ENCODE measurements at places on chromosomes 6 and 20. TPM values are rescaled to one million over a fixed set of nuclear protein-coding genes. Genes with fewer than 3 reads are reported as not detected.

Gene TFAP2C
- 4.0 TPM for total RNA-seq

- DNase-seq: no peak
Measured at GRCh38 chr6:125812394-125813292, 21.9 kb downstream of the NCOA7 start.

DNA sequence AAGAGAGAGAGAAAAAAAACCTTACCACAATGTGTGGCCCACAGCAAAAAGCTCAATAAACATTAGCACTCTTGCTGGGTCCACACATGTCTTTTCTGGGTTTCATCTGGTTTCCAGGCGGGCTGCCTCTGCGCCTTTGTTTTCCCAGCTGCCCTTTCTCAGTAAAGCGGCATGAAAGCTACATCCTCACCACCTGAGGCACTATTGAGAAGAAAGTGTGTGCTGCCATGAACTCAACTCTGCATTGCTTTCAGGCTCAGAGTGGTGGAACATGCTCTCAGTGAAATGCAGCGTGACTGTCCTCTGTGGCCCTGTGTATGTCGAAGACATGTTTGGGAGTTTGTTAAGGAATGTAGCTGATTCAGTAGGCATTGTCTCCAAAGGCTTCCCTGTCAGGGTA, 102.3 kb downstream of the LYRM2 start:
- no peak for DNase-seq

GRCh38 chr6:157139054-157139708, 184.1 kb downstream of the TMEM242 start:
- DNase-seq: no peak

Gene MEP1A
- total RNA-seq: not detected

Gene GTSF1L
- not detected for total RNA-seq

DNA sequence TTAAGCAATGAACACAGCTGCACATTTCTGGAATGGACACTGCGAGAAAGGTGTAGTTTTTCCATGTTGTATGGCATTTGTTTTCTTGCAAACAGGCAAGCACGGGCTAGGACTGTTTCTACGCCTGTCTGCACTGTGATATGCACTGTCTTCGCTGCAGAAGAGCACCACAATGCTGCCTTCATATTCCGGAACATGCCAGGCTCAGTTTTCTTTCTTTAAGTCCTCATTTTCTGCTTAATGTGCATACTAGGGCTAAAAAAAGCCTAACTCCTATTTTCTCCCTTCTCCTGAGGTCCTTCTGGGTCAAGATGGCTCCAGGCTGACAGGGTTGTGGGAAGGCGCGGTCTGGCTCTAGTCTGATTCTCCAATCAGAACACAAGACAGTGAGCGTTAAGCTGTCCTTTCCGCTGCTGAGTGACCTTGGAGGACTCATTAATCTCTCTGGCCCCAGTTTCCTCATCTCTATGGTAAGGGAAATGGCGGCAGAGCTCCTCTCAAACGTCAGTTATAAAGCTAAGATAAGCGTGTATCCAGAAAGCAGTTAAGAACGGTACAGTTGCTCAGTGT, 379.9 kb downstream of the C6orf118 start:
- DNase-seq: no peak

- no peak for DNase-seq
Measured at GRCh38 chr6:145212813-145213212, 522.5 kb downstream of the EPM2A start.

DNA sequence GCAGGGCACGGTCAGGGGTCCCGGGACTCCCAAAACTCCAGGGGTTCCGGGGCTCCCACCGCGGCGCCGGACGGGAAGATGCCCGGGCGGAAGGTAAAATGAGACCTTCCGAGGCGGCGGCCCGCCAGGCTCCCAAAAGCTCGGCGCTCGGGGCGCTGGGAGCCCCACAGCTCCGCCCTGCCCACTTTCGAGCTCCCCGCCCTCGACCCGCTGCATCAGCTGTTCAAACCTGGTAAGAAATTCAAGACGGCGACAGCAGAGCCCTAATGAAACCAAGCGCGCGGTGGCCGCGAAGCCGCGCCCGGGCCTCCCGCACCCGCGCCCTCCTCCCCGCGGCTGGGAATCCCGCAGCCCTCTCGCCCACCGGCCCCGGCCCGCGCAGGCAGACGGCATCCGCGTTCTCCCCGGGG, 369 bp downstream of the SLC4A11 start:
- no peak for DNase-seq

DNA sequence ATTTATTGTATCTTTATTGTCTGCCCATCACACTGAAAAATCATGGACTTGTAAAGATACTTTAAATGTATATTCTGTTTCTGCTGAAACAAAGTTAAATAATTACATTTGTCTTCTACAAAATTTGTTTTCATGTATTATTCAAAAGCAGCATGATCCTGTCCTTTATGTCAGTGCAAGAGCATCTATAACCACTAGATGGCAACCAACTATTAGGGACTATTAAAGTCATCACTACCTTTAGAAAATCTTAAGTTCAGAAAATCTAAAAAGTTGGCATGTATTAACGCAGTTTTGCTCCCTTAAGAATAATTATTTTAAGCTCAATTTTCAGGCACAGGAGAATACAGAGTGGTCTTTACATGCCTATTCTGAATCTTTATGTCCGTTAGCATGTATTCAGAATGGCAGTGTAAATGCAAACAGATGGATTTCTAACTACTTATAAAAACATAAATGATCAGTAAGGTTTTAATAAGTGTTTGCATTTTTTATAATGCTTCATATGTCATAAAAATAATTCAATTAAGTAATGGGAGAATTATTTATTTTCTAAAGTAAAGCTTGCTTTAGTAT, 17.8 kb downstream of the TMEM30A start:
- no peak for DNase-seq

Gene CLVS2
- total RNA-seq: 1.3 TPM

DNA sequence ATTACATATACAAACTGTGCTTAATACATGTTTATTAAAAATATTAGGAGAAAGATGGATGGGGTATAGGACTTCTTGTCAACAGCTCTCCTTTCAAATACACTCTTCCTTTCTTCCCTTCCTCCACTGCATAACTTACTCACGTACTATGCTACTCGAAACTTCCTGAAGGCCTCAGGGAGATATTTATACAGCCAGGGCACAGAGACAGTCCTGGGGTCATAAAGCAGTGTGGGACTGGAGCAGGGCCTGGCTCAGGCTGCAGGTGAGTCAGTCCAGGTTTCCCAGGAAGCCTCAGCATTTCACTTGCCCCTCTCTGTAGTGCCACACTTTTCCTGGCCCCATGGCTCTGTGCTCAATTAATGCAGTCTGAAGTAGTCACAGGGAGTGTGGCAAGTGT, 157.0 kb downstream of the UBE3D start:
- DNase-seq: no peak

- no peak for DNase-seq
Measured at GRCh38 chr20:63101781-63102720, 95.3 kb upstream of the BHLHE23 start.
